ENCODE measurements at places on chromosomes 2 and 18.

DNA sequence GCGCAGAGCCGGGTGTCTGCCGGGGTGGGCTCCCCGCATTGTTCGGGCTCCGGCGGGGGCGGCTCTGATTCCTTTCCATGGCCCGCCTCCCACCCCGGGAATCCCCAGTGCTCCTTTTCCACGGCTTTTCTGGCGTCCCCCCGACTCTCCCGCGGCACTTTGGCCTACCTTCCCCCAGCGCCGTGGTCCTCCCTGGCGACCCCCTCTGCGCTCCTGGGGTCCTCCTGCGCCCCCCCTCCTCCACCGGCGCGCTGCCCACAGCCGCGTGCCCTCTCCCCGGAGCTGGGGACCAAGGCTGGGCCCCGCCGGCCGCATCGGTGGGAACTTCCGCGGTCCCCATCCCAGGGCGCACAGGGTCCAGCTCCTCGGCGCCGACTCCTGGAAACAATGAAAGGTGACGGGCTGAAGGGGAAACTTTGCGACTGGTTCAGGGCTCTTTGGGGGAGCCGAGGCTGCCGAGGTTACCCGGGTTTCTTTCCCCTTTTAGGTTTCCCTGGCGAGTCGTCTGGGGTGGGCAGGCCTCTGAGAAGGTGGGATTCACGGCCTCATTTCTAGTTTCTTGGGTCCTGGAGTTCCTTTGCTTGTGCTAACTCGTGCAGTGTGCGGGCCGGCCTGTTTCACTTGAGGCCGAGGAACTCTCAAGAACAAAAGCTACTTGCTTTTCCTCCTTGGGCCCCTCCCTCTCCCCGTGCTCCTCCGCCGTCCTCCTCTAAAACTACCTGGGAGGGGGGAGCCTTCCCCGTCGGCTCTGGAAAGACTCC is 2.2 kb downstream of the TGIF1 start:
- H3K27me3 ChIP-seq = peaks cover 2% of the 10 kb centered on the region
- H3K4me1 ChIP-seq = peaks cover 62% of the 10 kb centered on the region
- peaks cover 8% of the 10 kb centered on the region for H3K36me3 ChIP-seq
- H3K4me3 ChIP-seq = peak overlapping the region; percentile 99
- peak; percentile 31 for DNase-seq

GRCh38 chr2:18662689-18663088 is 73.3 kb upstream of the NT5C1B start:
- H3K27me3 ChIP-seq = peaks cover 3% of the 10 kb centered on the region
- H3K36me3 ChIP-seq = no peaks in the 10 kb centered on the region
- DNase-seq = no peak
- H3K4me3 ChIP-seq = no peak overlapping the region
- H3K27ac ChIP-seq = no peak overlapping the region

DNA sequence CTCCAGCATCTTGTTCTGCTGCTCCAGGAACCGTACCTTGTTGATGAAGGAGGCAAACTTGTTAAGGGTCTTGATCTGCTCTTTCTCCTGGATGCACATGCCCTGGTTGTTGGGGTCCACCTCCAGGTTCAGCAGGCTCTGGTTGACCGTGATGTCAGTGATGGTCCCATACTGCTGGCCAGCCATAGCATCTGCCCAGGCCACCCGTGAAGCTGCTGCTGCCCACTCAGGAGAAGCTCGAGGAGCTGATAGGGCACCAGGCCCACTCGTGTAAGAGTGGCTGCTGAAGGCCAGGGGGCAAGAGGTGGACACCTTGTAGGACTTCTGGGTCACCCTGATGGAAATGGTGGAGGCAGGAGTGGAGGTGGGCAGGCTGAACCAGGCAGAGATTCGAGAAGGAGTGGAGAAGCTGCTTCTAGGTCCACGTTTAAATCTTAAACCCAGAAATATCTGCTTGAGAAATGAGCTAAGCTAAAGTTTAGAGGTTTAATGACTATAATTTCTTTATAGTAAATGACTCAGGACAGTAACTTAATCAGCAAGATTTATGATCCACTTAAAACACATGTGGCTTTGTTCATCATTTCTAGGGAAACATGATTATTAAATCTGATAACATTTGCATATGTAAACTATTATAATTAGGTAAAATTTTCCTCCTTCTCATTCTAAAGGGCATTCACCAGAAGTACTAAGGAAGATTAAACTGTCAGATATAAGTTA is 358.7 kb upstream of the SETBP1 start:
- H3K27me3 ChIP-seq = no peaks in the 10 kb centered on the region
- no peaks in the 10 kb centered on the region for H3K4me1 ChIP-seq
- H3K36me3 ChIP-seq = no peaks in the 10 kb centered on the region
- DNase-seq = no peak
- H3K27ac ChIP-seq = no peak overlapping the region

GRCh38 chr2:7026742-7027141 is 109.5 kb downstream of the RNF144A start:
- H3K27ac ChIP-seq = peak overlapping the region; percentile 32
- peaks cover 28% of the 10 kb centered on the region for H3K36me3 ChIP-seq
- peaks cover 52% of the 10 kb centered on the region for H3K4me1 ChIP-seq
- no peak for DNase-seq

DNA sequence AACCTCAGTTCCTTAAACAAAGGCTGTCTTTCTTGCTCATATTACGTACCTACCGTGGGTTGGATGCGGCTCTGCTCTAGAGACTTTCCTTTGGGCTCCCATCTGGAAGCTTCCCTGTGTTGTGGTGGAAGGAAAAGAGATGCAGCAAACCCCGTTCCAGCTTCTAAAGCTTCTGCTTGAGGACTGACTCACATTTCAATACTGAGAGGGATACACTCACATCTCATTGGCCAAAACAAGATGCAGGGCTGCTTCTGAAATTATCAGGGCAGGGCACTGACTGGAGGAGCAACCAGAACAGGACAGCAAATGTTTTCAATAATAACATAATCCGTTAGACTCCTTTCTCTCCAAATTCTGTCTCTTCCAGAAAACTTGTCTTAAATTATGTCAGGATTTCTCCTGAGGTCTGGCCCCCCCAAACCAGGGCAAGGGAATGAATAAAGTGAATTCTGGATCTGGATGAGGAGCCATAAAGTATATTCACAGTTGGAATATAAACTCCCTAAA is 4.5 kb upstream of the MYO5B start:
- H3K4me1 ChIP-seq = peaks cover 8% of the 10 kb centered on the region
- no peak overlapping the region for H3K27ac ChIP-seq
- H3K4me3 ChIP-seq = no peak overlapping the region
- DNase-seq = no peak
- H3K36me3 ChIP-seq = no peaks in the 10 kb centered on the region
- peaks cover 77% of the 10 kb centered on the region for H3K27me3 ChIP-seq

- H3K4me3 ChIP-seq = no peak overlapping the region
- H3K36me3 ChIP-seq = no peaks in the 10 kb centered on the region
- no peak overlapping the region for H3K27ac ChIP-seq
- no peak for DNase-seq
Measured at GRCh38 chr2:105597806-105598803, 146.6 kb upstream of the NCK2 start.

GRCh38 chr2:80073134-80073561 is 231.4 kb downstream of the LRRTM1 start:
- no peak overlapping the region for H3K27ac ChIP-seq
- no peak overlapping the region for H3K4me3 ChIP-seq
- DNase-seq = peak; percentile 33
- no peaks in the 10 kb centered on the region for H3K36me3 ChIP-seq
- H3K4me1 ChIP-seq = peaks cover 4% of the 10 kb centered on the region

DNA sequence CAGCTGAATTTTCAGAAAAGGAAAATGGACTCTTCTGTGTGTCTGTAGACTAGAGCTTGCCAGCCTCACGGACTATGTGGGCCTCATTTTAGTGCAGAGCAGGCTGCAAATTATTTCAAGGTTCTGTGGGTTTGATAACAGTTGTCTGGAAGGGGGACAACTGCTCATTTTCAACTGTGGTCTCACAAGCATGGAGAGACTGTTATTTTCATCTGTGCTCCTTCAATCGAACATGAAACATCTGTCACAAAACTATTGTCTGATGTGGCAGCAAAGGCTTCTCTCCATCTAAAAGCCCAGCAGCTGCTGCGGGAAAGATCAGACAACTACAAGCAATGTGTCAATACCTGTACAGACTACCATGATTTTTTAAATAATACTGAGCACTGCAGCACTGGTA is 211.8 kb downstream of the LRRTM4 start:
- no peaks in the 10 kb centered on the region for H3K27me3 ChIP-seq
- no peak for DNase-seq
- H3K4me3 ChIP-seq = no peak overlapping the region
- peak overlapping the region; percentile 35 for H3K27ac ChIP-seq

DNA sequence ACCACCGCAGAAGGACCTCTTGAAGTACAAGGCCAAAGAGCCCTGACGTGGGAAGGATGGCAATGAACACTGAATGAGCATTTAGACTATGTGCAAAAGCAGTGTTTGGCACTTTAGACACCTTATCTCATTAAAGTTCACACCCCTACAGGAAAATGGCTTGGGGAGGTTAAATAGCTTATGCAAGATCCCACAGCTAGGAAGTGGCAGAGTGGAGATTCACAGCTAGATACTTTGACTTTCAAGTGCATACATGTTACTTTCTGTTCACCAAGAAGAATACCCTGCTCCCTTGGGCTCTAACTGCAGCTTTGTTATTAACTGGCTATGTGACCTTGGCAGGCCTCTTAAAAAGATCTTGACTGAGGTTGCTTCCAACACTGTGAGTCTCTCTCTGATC is 58.2 kb downstream of the ICOS start:
- H3K27ac ChIP-seq = no peak overlapping the region
- H3K36me3 ChIP-seq = no peaks in the 10 kb centered on the region
- no peaks in the 10 kb centered on the region for H3K27me3 ChIP-seq
- H3K4me1 ChIP-seq = peaks cover 4% of the 10 kb centered on the region

DNA sequence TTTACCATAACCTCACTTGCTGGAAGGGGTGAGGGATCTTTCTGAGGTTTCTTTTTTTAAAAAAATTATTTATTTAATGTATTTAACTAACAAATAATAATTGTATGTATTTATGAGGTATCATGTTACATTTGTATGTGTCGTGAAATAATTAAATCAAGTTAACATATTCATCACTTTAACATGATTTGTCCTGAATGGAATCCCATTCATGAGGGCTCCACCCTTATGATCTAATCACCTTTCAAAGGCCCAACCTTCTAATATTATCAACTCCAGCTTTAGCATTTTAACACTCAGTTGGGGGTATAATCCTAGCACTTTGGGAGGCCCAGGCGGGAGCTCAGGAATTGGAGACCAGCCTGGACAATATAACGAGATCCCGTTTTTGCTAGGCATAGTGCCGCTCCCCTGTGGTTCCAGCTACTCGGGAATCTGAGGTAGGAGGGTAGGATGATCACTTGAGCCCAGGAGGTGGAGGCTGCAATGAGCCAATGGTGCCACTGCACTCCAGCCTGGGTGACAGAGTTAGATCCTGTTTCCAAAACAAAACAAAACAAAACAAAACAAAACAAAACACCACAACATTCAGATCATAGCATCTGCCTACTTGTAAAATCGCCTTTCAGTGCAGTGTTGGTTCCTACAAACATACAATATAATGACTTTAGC is 1.1 kb upstream of the TAF4B start:
- peak overlapping the region; percentile 94 for H3K4me3 ChIP-seq
- H3K27me3 ChIP-seq = peaks cover 60% of the 10 kb centered on the region
- H3K36me3 ChIP-seq = no peaks in the 10 kb centered on the region
- DNase-seq = no peak
- H3K27ac ChIP-seq = no peak overlapping the region

- H3K27me3 ChIP-seq = no peaks in the 10 kb centered on the region
- H3K27ac ChIP-seq = no peak overlapping the region
- H3K36me3 ChIP-seq = peaks cover 14% of the 10 kb centered on the region
- DNase-seq = no peak
Measured at GRCh38 chr18:4528405-4528804, 73.3 kb upstream of the DLGAP1 start.

GRCh38 chr2:105470979-105471378 is 72.1 kb upstream of the FHL2 start:
- no peaks in the 10 kb centered on the region for H3K36me3 ChIP-seq
- peaks cover 5% of the 10 kb centered on the region for H3K4me1 ChIP-seq
- no peaks in the 10 kb centered on the region for H3K27me3 ChIP-seq

- no peak for DNase-seq
- H3K4me3 ChIP-seq = no peak overlapping the region
- no peak overlapping the region for H3K27ac ChIP-seq
- no peaks in the 10 kb centered on the region for H3K4me1 ChIP-seq
Measured at GRCh38 chr2:118974103-118974993, 32.4 kb downstream of the MARCO start.

- H3K4me3 ChIP-seq = no peak overlapping the region
- H3K27ac ChIP-seq = no peak overlapping the region
- no peaks in the 10 kb centered on the region for H3K36me3 ChIP-seq
- H3K27me3 ChIP-seq = no peaks in the 10 kb centered on the region
- peaks cover 24% of the 10 kb centered on the region for H3K4me1 ChIP-seq
- no peak for DNase-seq
Measured at GRCh38 chr2:109020217-109020637, 31.2 kb upstream of the EDAR start.

GRCh38 chr2:10016802-10017258 is 26.5 kb upstream of the KLF11 start:
- no peak overlapping the region for H3K4me3 ChIP-seq
- H3K36me3 ChIP-seq = no peaks in the 10 kb centered on the region
- H3K27me3 ChIP-seq = peaks cover 14% of the 10 kb centered on the region

DNA sequence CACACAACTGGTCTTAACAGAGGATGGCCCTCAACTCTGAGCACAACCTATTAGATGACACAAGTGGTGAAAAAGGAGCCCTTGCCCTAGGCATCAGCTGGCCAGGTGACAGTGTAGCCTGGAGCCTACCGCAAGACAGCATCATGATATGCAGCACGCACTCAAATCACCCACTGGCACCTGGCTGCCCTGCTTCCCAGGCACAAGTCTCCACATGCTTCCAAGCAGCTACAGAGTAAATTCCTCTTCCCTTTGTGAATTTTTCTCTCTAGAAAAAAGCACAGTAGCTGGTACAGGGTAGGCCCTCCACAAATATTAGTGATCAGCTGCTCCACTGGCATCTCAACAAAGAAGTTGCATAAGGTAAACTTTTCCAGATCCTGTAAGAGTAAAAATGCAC is 6.0 kb downstream of the FBXO15 start:
- H3K27ac ChIP-seq = no peak overlapping the region
- no peaks in the 10 kb centered on the region for H3K36me3 ChIP-seq
- H3K27me3 ChIP-seq = peaks cover 17% of the 10 kb centered on the region
- no peak for DNase-seq

GRCh38 chr2:85584857-85585780 is 888 bp downstream of the VAMP5 start:
- peaks cover 24% of the 10 kb centered on the region for H3K4me1 ChIP-seq
- H3K4me3 ChIP-seq = no peak overlapping the region
- no peak overlapping the region for H3K27ac ChIP-seq
- DNase-seq = no peak

DNA sequence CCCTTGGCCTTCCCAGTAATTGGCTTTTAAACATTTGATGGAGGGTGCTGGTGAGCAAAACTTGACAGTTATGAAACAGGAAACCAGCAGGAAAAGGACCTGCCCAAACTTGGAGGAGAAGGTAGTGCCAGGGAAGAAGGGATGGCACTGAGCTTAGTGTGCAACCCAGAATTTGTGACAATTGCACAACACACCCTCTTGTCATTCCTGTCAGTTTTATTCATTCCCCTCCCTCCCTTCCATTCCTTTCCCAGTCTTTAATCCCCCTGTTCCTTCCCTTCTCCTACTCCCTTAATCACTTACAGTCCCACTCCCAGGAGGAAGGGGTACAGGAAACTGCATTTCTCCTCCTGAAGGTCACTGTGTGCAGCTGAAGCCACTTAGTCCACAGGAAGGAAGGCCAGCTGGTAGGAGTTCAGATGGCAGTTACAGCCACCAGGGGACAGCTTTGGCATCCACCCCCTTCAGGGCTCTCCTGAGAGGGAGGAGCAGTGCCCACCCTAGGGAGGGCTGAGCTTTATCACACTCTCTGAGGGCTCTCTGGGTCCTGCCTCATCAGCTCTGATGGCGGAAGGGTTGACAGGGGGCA is 24.0 kb upstream of the SIGLEC15 start:
- H3K4me3 ChIP-seq = no peak overlapping the region
- H3K27ac ChIP-seq = no peak overlapping the region

Measured in neural crest cell (in vitro differentiated cells).